ENCODE measurements at places on chromosomes 1 and 21.

DNA sequence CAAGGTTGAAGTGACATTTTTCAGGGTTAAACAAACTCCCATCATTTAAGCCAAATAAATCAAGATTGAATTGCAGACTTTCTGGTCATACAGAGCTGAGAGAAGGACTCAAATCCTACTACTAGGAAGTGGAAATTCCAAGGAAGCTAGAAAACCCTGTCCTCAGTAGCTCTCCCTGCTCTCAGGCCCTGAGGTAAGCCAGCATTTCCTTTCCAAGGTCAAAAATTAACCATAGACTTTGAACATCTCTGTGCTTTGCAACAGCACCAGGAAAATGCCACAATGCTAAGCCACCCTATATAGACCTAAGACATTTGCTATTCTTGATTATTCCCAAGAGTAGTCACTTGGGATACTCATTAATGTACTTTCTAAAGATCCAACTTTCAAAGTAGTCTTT lies 45.1 kb downstream of the LUZP1 start:
- no peak for DNase-seq

GRCh38 chr1:76500116-76500515 lies 367.2 kb upstream of the ST6GALNAC5 start:
- no peak for DNase-seq

DNA sequence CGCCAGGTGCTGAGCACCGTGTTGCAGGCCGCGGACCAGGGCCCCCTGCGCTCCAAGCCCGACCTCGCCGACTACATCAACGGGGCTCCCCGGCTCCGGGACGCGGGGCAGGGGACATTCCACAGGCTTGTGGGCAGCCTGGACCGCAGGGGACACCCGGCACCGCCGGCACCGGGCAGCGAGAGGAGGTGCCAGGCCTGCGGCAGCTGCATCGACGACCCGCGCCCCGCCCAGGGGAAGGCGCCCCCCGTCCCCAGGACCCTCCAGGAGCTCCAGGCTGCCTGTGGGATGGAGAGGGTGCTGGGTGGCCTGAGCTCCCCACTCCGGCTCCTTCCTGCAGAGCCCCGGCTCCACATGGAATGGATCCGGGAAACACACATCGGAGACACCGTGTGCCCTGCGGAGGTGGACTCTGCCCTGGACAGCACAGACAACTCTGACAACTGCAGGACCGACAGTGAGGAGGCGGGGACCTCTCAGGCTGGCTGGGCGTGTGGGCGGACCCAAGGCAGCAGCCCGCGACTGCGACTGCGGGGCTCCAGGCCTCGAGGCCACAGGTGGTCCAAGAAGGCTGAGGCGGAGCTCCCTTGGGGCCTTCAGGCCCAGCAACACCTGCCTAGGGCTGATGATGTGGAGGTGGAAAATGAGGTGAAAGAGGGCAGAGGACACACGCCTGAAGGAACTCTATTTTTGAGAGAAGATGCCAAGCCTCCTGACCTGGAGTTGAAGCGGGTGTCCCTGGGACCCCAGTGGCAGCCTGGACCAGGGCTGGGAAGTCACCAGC lies 22.8 kb downstream of the KIAA1614 start:
- DNase-seq = no peak

DNA sequence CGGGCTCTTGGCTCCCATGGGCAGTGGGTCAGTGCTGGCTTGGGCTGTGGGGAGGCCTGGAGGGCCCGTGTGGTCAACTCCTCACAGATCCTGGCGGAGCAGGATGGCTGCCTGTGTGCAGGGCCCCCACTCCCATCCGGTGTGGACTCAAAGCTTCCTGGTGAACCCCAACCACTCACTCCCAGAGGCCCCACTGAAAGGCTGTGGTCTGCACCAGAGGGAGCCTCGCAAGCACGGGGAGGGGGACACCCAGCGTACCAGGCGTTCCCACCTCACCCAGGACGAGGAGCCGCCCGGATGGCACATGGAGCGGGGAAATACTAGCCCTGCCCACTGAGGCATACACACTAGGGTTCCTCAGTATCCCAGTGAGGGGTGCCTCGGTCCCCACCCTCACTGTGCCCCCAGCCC lies 75.4 kb upstream of the ACTRT2 start:
- DNase-seq = no peak

DNA sequence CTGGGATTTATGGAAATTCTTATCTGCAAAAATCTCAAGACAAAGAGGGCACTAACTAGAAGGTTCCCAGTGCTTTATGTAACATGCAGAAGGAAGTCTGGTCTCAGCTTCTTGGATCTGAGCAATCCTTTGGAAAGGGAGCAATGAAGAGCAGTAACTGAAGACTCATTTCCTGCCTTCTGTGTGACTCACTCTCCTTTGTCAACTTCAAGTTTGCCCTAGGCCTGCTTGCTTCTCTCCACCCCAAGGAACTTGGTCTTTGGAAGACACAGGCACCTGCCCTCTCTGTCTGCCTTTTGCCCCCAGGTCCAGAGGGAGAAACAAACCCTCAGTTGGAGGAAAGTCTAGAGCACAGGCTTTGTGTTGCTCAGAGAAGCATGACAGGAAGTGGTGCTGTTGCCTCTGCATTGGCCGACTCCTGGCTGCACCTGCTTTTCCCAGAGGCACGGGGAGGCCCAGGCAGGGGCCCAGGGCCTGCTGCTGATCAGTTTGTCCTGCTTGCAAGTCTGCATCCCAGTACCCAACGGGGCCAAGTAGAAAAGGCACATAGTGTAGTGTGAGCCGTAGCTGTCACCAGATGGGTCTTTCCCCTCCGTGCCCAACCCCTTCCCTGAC lies 137.2 kb downstream of the DHRS3 start:
- DNase-seq = no peak

DNA sequence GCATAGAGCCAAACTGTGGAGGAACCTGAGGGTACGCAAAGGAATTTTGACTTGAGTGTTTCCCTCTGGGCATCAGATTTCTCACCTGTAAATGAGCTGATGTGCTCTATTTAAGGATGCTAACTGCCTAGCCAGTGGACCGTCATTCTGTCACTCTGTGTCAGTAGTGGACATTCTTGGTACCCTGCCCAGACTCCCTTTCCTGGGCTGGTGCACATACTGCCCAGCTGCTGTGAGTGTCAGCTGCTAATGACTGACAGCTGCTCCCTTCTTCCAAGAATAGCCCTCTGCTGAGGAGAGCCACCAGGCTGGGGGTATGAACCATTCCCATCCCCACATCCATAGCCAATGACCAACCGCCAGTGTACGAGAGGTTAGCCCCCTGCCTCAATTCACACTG lies 193.1 kb upstream of the DAB1 start:
- DNase-seq = no peak

DNA sequence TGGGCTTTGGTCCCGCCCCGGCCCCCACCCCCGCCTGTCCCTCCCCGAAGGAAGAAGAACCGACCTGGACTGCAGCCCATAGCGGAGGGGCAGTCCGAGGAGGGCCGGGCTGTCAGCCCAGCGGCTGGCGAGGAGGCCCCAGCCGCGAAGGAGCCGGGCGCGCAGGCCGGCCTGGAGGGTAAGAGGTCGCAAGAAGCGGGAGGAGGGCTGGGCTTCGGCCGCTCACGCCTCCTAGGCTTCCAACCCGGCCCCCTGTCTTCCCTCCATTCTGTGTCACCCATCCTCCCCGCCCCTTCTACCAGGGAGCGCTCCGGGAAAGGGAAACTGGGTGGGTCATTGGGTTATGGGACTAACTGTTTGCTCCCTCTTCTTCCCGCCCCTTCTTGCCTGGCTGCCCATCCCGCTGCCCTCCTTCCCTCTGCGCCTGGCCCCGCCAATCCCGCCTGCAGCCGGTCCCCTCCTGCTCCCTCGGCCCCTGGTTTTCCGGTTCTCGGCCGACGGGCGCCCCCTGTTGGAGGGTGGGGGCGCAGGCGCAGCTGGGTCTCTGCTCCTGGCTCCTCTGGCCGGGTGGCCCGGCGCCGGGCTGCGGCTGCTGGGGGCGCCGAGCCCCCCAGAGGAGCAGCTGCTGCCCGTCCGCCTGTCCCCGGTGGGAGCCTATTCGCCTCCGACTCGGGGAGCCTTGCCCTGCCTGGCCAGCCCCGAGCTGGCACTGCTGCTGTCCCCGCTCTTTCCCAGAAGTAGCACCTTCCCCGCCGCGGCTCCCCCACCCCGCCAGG lies 2.4 kb downstream of the RUSC1 start:
- peak; percentile 68 for DNase-seq

DNA sequence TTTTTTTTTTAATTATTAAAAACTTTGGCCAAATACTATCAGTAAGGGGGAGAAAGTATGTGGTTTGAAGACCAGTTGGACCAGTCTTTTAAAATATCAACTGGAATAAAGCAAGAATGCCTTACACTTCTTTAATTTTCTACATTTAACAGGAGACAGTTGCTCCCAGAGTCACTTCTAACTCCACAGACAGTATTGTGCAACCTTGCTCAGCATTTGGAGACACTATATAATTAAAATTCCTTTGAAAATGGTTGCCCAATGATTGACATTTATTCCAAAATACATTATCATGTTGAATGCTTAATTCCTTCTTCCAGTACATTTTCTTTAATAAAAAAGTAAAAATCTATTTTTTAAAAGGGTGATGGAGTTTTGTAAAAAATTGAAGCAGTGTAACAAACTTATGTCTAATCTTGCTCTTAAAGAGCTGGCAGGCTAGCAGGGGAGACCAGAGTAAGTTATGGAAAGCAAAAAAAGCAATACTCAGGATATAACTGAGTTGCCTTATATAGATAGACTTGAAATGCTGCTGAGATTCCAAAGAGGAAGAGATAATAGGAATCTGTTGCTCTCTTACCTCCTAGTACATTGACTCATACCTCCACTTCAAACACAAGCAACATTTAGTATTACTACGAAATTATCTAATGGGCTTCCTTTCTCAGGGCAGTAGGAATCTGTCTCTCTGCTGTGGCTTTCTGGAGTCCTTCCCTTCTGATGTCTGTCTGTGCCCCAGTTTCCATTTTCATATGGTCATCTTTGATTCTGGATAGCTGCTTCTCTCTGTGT lies 69.7 kb upstream of the RGL1 start:
- no peak for DNase-seq

- DNase-seq = no peak
Observed at GRCh38 chr1:1308756-1309250, 406 bp downstream of the PUSL1 start.

DNA sequence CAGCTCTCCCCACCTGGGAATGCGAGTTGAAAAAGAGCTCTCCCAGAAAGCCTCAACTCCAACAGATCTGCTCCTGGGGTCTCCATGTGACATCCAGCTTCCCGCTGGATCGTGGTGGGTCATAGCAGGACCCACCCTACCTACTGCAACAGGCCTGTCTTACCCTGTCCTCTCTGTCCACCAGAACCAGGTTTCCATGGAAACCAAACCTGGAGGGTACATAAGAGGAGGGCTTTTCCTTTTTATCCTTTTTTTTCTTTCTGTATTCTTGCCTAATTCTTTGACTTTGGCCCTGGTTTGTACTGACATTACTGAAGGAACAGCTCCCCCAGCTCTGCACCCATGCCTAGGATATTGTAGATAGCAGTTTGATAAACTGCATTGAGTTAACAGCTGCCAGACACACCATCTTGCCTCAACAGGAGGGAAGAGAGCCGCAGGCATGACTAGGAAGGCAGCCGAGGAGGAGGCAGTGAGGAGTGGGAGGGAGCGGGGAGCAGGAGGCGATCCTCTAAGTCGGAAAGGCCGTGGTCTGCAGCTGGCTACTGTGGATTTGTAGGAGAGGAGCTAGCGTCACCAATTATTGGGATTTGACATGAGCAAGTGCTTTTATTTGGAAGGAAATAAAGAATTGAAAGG lies 9.7 kb upstream of the FMOD start:
- no peak for DNase-seq

DNA sequence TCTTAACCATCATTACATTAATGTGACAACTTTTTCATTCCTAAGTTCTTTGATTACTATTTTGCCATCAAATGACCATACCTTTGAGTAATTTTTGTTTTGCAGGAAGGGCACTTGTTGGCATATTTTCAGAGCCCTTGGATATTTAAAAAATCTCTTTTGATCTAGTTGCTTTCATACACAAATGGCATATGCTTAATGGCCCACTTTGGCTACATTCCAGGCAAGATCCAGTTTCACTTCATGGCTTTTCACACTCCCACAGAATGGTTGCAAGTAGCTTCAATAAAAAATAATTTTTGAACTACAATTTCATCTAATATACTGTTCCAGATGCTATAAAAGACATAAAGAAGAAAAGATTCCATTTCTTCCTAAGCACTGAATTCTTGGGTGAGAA lies 18.1 kb downstream of the ADAM30 start:
- DNase-seq = peak; percentile 20

- no peak for DNase-seq
Observed at GRCh38 chr1:25199819-25200620, 32.3 kb downstream of the SYF2 start.

GRCh38 chr1:113194846-113195830 lies 122.1 kb downstream of the LRIG2 start:
- DNase-seq = no peak

DNA sequence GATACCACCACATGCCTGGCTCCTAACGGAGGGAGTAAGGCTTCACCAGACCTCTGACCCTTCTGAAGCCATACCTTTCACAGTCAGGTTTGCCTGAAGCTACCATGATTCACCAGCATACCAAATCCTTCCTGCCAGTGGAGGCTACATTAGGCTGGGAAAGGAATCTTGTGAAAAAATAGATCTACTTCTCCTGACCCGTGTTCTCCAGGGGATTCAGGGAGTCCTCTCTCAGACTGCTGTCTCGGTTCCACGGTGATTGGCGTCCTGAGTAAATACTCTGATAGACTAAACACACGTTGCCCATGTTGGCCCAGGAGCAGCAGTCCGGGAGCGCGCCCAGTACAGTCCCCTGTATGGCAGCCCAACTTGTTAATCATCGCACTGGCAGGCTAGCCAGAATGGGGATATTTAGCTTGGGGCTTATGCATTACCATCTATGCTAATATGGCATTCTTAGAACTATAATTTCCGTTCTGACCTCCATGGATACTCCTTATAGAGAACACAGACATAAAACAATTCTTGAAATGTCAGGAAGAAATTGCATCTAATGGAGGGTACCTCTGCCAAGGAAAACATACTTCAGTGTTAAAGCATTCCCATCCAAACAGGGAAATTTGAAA lies 173.2 kb downstream of the ROR1 start:
- DNase-seq = no peak

- no peak for DNase-seq
Observed at GRCh38 chr1:32353886-32354570, 8.3 kb downstream of the FAM229A start.

DNA sequence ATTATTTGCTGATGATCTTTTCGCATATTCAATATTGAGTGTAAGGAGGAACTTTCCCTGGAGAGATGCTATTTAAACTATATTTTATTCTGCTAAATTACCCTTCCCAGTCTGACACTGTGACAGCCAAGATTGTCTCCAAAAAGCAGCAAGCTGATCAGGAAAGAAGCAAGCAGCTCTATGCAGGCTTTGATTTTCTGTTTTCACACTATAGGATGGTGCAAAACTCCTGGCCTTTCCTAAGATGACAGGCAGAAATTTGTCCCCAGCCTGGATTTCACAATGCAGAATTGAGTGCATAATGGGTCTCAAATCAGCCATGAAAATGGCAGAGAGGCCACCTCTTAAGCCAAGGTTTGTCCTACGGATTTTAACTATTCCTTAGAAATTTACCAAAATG lies 1.1 kb downstream of the SGIP1 start:
- DNase-seq = no peak

- no peak for DNase-seq
Observed at GRCh38 chr1:39617488-39618049, 21.9 kb downstream of the HEYL start.

- no peak for DNase-seq
Observed at GRCh38 chr21:17488620-17489019, 24.2 kb upstream of the CXADR start.
